ENCODE measurements at places on chromosomes 3 and 15.

DNA sequence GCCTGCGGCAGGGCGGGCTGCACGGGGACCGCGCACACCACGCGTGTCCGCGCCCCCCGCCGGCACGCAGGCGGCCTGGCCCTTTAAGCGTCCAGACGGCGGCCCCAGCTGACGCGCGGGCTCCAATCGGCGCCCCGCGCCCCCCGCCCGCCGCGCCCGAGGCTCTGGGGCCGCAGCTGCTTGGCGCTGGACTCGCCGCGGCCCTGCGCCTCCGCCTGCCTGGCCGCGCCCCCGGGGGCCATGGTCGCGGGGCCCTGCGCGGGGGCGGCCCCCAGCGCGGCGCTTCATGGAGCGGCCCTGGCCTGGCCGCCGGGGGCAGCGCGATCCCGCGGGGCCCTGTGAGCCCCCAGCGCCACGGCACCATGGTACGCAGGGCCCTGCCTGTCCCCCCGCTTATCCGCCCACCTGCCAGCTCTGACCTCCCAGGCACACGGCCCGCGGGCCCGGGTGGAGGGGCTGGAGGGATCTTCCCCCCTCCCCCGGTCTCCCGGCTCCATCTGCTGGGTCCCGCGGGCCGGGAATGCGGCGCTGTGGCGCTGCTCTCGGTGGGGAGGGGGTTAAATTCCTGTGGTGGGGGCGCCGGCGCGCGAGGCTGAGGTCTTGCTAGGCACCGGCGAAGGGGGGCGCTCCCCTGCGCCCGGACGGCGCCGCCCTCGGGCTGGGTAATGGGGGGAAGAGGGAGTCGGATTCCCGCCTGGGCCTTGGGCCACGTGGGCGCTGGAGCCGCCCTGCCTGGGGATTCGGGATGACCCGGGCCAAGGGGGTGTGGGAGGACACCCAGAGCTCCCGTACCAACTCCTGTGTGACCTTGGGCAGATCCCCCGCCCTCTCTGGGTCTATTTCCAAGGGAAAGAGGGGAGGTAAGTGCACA lies 1.1 kb downstream of the ZBTB47 start:
- peak; percentile 66 for DNase-seq

GRCh38 chr3:114194750-114195149 lies 15.9 kb upstream of the DRD3 start:
- no peak for DNase-seq

- DNase-seq, result no peak
These were observed 377.3 kb upstream of the LRRC3B start for GRCh38 chr3:26245236-26245635.

GRCh38 chr3:181717549-181718171 lies 5.9 kb downstream of the SOX2 start:
- no peak for DNase-seq

- DNase-seq, result no peak
These were observed 252.5 kb upstream of the SOX14 start for GRCh38 chr3:137511655-137512054.

- DNase-seq, result no peak
These were observed 9.5 kb downstream of the CAV3 start for GRCh38 chr3:8743021-8743601.

GRCh38 chr3:106631373-106632108 lies 745.7 kb upstream of the CCDC54 start:
- DNase-seq, result no peak

DNA sequence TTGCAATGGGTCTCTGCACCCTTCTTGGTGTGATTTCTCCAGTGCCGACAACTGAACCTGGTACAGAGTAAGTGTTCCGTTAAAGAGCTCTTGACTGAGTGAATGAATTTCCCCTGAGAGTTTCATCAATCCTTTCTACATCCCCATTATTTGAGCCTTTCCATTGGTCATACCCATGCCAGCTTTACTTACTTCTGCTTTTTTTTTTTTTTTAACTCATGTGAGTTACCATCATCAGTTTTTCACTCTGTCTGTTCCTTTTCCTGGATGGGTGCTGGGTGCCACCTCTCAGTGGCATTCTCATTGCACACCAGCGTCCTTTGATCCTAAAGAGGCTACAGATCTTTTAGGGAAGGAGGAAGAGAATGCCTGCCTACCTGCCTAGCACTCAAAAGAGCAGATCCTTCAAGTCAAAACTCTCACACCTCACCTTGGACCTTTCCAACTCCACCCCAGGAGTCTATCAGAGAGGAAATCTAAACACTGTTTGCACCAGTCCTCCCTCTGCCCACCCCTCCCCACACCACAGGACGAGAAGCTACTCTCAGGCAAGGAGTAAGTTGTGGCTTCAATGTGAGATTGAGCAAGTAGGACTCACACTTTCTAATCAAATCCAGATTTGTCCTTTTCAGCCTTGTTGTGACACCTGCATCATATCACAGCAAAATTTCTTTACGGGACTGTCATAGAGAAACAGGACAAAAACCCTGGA lies 13.1 kb upstream of the USP3 start:
- DNase-seq, result no peak

DNA sequence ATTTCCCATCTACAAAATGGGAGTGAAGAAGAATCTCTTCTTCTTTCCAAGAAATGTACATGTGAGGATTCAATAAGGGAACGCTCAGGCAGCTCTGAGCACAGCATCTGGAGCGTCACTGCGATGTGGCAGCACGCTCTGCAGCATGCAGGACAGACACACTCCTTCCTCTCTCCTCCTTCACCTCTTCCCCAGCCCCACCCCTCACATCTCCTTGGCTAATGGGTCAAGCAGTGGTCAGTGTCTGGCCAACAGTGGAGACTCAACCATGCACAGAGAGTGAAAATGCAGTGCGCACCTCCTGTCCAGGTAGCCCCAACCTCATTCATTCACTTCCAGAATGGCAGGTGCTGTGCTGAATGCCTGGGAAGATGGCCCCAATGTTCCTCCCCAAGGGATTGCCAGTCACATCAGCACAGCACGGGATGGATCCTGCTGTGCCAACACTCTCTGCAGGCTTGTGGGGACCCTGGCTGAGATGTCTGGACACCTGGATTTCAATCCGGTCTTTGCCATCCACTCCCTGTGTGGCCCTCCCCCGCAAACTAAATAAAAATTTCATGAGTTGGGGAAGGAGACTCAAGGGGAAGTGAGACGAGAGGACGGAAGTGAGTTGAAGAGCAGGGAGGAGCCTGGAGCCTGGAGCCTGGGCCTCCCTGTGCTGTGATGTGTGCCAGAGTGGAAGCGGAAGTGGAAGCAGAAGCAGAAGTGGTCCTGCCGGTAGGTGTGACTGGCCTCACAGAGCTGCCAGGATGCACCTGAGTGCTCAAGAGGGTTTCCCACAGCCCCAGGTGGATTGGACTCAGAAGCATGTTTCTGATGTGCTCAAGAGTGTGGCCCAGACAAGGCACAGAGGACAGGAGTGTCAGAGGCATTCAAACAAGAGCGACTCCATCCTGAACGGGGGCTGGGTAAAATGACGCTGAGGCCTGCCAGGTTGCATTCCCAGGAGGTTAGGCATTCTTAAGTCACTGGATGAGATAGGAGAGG lies 163.9 kb downstream of the SMAD6 start:
- no peak for DNase-seq

DNA sequence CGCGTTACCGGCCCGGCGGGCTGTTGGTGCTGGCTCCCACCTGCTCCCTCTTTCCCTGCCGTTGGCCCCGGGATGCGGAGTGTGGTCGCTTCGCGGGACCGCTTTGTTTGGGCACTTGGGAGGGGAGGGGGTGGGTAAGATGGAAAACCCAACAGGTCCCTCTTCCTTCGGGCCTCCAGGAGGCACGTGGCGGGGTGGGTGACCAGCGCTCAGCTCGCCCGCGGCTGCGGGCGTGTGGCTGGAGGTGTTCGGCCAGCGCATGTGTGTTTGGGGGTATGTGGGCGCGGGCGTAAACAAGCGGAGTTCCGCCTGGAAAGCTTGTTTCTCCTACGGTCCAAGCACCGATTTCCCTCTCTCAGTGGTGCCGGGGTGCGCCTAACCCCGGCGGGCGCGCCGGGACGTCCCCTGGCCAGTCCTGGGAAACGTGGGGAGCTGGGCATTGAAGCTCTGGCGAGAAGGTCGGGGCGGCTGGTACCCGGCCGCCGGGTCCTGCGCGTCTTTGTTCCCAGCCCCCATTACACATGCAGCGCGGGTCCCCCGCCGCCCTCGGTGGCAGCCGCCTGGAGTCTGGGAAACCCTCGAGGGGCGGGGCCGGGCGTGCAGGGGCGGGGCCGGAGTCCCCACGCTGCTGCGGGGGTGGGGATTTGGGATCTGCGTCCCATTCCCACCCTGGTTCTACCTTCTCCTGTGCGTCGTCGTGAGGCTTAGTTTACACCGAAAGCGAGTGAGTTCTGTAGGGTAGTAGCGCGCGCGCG lies 1.4 kb downstream of the ACVR2B start:
- peak; percentile 23 for DNase-seq

DNA sequence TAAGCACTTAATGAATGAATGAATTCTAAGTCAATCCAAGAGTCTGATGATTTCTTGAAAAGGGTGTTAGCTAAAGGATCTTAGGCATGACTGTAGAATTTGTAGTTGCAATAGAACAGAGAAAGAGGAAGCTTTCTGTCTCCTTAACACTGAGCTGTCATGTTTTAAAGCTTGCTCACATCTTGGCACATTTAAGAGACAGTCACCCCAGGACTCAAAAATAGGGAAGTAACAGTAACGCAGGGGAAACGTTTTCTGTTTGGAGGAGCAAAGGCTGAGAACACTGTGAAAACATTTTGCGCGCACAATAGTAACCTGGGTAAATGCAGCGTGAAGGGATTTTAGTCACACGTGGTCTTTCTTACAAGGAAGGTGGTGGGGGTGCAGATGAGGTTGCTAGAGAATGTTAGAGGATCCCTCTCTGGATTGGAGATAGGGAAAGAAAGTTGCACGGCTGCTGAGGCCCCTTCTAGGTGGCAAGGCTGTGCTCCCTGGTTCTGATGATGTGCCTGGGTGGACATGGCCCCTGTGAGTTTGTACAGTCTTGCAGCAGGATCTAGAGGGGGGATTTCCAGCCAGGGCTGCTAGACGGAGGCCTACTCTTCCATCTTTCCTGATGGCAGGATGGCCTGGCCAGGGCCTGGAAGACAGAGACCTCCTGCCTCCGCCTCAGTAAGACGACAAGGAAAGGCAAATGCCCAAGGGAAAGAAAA lies 12.0 kb downstream of the STARD5 start:
- DNase-seq, result no peak

DNA sequence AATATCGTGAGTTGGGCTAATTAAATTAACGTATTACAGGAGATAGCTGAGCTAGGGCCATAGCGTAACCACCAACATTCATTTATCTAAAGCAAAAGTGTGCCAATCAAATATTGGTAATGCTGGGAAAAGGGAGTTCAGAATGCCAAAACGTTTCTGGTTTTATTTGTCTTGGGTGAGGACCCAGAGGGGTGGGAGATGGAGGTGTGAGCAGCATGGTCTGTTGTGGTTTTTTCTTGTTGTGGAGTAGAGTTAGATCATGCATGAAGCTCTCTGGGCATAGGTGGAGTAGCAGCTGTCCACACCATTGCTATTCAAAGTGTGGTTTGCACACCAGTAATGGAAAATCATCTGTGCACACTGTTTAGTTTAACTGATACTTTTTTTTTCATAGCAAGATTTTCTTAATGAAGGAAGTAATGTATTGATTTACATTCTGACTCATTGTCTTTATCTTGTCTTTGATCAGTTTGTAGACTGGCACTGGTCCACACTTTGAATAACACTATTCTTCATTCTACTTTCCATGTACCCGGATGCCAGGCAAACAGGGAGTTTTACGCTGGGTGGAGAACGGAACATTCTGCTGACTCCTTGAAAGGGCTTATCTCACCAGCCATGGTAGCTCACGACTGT lies 50.8 kb upstream of the CRTC3 start:
- no peak for DNase-seq

DNA sequence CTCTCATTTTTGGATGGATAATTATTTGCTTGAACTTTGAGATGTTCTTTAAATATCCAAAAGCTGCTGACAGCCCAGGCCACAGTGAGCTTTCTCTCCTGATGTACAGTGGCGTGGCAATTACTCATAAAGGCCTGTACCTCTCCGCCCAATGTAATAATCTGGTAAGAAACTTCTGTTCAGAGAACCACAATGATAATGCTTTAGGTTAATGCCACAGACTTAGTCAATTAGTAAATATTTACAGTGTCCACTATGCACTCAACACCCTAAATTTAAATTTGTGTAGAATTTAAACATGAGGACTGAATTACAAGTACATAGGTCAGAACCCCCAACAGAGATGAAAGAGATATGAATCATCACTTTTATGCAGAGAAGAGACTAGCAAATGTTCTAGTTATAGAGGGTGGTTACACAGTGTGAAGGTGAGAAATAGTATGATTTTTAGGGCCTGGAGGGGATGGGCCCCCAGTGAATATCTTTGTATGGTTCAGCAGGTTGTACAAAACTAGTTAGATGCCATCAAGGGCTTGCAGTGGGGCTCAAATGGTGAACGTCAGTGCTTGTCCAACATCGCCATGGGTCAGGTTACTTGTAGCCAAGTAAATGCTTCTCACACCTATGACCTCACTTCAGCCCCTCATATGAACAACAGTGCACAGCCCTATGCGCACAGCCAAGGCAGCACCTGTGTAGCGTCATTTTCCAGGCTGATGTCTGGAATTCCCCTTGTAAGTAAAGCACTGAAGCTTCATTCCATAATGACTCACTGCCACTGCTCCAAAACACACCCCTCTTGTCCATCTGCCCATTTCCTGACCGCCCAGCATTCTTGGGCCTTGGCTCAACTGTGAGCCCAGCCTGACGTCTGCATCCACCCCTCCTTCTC lies 13.3 kb downstream of the ABHD2 start:
- peak; percentile 29 for DNase-seq

GRCh38 chr15:85350395-85350794 lies 30.0 kb upstream of the AKAP13 start:
- DNase-seq, result no peak

DNA sequence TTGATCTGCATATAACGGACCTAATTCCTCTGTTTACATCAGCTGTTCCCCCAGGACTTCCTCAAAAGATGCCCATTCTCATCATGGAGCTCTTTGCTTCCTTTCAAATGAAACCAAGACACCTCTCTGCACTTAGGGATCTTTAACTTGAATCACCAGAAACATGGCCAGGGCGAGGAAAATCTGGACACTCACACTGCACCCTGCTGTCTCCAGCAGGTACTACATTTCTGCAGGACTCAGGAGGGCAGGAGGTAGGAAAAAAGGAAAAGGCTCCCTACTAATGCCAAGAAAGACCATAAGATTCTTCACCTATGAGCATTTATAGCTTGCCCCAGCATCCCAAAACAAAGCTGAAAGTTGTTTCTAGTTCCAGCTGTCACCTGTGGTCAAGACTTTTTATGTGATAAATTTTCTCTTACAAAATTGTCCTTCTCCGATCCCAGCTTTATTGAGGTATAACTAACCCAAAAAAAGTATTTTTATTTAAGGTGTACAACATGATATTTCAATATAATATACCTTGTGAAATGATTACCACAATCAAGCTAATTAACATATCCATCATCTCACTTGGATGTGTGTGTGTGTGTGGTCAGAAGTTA lies 87.3 kb upstream of the C15orf61 start:
- DNase-seq, result no peak

- DNase-seq, result no peak
These were observed at the start of gene TM6SF1 for GRCh38 chr15:83106994-83107840. TSS of gene TM6SF1 (plus strand) at chr15:83107645. CDS start at chr15:83107681, 36 bp downstream.

GRCh38 chr15:38810686-38811085 lies 246.1 kb upstream of the RASGRP1 start:
- no peak for DNase-seq

Data from hypothalamus (tissue), 51 donors.